ENCODE measurements at places on chromosomes 1 and 21.

- DNase-seq = no peak
These were observed 189.4 kb upstream of the KCTD3 start for GRCh38 chr1:215377746-215378145.

DNA sequence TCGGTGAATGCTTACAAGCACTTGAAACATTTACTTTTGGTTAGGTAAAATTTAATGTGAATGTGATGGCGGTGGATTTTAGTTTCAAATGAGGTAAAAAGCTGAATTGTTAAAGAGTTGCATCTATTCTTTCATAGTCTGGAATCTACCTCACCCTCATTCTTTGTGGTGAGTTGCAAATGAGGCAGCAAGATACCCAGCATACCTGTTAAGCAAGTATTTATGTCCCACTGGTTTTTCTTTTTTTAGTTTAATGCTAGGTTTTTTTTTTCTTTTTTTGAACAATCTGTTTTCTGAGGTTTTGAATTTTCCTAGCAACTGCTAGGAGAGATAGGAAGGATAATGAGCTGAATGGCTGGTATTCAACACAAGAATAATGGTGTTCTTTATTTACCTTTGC is 127.9 kb upstream of the CACYBP start:
- DNase-seq = no peak

- DNase-seq = no peak
These were observed 191.4 kb downstream of the TM2D1 start for GRCh38 chr1:61533546-61533945.

DNA sequence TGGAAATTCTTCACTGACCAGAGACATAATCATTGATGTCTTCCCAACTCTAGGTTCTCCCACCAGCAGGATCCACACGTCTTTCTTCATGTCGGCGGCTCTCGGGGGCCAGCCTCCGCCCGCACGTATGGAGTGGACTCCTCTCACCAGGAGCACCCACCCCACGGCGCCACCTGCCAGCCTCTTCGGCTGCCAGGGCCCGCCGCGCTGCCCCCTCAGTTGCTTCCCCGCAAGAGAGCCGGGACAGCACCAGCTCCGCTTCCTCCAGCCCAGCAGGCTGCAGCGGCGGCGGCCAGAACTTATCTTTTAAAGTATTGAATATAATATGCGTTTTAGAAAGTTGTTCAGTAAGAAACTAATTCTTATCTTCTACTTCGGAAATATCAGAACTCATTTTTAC is 273.5 kb downstream of the LIPI start:
- no peak for DNase-seq

- DNase-seq = peak; percentile 53
These were observed 3.8 kb downstream of the RNF186 start for GRCh38 chr1:19811206-19811851.

DNA sequence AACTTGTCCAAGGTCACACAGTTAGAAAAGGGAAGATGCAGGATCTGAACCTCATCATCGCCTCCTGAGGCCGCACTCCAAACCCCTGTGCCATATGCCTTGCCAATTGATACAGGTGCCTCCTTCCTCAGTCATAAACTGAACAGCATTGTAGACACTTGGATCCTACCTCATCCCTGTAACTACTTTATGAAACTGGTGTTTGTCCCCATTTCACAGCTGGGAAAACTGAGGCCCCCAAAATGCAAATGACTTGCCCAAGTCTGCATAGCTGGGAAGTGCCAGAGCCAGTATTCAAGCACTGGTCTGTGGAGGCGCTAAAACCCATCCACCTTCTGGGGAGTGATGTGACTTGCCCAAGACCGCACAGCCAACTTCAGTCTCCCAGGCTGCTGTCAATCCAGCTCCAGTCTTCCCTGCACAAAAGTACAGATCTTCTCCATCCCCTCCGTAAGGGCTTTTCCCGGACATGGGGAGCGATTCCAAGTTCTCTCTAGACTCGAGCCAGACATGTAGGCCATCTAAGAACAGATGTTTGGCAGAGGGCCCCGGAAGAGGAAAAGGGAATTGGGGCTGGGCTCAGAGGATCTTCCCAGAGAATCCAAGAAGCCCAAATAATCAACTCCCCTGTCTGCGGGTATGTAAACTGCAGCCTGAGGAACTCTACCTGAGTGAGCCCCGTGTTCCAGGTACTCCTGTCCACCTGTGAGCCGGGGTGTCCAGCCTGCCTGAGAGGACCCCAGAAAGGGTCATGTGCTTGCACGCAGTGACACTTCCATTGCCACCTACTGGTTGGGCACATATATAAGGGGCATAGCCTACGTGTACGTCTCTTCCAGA is 60.5 kb downstream of the SYT2 start:
- DNase-seq = no peak

- no peak for DNase-seq
These were observed 329.9 kb upstream of the PROX1 start for GRCh38 chr1:213657879-213658278.

DNA sequence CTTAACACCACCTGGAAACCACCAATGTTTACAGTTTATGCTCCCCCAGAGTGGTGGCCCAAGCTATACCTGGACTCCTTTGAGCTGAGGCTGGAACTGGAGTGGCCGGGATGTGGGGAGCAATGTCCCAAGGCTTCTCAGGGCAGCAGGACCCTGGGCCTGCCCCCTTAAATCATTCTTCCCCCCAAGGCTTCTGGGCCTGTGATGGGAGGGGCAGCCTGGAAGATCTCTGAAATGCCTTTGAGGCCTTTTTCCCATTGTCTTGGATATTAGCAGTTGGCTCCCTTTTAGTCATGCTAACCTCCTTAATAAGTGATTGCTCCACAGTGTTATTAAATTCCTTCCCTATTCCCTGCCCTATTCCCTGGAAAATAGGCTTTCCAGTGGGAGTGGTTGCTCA is 185.8 kb downstream of the HS2ST1 start:
- DNase-seq = no peak

GRCh38 chr1:163072658-163073057 is 3.5 kb downstream of the RGS4 start:
- no peak for DNase-seq

DNA sequence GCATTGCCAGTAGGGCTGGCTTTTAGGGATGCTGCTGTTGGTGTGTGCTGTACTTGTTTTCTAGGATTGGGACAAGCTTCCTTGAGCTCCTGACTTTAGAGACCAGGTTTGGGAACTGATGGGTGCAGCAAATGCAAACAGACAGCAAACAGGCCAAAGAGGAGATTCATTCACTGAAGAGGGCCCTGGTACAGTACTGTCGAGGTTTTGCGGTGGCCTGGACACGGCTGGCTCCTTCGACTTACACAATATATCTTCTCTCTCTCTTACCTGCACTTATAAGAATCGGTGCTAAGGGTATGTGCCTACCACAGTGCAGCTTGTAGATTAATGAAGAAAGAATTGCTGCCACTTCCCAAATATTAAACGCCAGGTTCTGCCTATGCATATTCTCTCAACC is 44.6 kb downstream of the ATP1A1 start:
- no peak for DNase-seq

DNA sequence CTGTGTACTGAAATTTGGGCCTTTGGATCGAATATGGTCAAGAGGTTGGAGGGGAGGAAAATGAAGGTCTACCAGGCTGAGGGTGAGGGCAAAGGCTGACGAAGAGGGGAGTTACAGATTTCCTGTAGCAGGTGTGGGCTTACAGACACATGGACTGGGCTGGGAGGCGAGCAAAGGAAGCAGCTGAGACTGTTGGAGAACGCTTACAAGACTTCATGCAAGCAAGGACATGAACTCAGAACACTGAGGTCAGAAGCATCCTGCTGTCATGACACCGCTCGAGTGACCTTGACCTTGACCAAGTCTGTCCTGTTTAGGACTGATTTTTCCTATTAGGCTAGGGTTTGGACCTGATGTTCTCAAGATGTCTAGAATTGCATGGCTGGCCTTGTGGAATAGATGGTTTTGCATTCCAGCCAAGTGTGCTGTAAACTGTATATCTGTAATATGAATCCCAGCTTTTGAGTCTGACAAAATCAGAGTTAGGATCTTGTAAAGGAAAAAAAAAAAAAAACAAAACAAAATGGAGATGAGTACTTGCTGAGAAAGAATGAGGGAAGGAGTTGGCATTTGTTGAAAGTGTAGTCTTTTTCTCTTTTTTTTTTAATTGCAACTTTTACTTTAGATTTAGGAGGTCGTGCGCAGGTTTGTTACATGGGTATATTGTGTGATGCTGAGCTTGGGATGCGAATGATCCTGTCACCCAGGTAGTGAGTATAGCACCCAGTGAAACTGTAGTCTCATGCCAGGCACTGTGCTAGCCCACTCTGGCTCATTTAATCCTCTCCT is 5.8 kb downstream of the ELF3 start:
- DNase-seq = no peak

DNA sequence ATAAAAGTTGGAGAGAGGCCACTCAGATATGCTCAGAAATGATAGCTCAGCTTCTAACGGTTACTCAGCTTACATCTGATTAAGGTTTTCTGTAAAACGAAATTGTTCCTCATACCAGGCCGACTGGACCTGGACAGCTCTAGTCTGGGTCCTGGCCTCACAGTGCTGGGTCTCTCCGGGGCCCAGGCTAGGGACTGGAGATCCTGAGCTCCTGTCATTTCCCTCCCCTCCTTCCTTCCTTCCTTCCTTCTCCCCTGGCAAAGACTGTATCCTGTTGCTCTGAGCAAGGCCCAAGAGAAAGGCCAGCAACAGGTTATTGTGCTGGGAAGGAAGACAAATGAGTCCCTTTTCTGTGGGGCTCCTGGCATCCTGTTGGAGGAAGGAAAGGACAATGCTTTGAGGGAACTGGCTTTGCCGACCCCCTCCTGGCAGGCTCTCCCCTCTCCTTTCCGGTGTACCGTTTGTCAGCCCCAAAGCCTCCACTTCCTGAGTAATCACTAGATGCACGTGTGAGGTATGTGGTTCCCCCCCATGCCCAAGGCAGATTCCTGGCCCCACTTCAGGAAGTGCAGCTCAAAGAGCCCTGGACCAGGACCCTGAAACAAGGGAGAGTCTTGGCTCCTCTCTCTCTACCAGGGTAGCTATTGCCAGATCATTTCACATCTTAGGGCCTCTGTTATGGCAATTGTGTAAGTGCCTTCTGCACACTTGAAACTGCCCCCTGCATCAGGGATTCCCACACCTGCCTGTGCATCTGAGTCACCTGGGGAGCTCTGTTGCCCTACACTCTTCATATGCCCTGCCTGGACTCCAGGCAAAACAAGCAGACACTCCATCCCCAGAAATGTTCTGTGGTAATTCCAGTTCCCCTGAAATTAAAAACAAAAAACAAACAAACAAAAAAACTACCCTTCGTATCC is 212.7 kb upstream of the FGGY start:
- DNase-seq = no peak

DNA sequence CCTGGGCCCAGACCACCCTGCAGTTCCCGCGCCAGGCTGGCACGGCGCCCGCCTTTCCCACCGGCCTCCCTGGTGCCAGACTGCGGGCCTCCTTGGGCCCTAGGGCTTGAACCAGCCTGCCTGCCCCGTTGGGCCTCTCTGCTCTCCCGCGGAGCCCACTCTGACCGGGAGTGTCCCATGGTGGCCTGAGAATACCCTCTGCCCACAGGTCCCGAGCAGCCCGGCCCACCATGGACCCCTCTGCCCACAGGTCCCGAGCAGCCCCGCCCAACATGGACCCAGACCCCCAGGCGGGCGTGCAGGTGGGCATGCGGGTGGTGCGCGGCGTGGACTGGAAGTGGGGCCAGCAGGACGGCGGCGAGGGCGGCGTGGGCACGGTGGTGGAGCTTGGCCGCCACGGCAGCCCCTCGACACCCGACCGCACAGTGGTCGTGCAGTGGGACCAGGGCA is 7.9 kb downstream of the MIB2 start:
- DNase-seq = no peak

DNA sequence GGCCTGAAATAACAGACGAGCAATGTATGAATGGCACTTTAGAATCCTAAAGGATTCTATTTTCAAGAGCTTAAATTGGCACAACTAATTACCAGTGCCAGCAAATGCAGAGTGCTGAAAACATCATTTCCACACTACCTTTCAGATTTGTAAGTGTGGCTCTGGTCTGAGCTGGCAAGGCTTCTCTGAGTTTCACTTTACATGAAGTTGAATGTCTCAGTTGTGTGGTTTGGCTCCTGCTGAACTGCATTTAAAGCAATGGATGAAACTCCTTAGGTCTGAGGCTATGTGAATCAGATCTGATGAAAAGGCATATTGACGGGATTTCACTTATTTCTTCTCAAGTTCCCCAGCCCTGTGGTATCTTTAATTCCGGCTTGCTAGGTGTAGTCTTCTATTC is 114.8 kb upstream of the PTGFR start:
- DNase-seq = no peak

DNA sequence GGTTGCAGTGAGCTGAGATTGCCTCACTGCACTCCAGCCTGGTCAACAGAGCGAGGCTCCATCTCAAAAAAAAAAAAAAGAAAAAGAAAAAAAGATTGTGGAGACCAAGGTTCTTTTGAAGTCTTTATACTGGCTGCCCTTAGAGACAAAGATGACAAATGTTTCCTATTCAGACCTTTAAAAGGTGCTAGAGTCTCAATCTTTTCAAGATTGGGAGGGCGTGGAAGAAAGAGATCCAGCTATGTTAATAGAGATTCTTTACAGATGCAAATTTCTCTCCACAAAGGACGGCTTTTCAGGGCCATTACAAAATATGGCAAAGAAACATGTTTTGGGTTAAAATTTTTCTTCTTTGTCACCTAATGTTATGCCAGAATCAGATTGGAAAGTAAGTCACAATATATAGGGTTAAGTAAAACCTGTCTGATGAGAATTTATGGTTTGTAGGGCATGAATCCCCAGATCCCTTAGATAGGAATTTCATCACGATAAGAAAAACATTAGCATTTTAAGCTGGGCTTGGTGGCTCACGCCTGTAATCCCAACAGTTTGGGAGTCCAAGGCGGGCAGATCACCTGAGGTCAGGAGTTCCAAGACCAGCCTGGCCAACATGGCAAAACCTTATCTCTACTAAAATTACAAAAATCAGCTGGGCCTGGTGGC is 13.0 kb upstream of the MORC3 start:
- DNase-seq = no peak

DNA sequence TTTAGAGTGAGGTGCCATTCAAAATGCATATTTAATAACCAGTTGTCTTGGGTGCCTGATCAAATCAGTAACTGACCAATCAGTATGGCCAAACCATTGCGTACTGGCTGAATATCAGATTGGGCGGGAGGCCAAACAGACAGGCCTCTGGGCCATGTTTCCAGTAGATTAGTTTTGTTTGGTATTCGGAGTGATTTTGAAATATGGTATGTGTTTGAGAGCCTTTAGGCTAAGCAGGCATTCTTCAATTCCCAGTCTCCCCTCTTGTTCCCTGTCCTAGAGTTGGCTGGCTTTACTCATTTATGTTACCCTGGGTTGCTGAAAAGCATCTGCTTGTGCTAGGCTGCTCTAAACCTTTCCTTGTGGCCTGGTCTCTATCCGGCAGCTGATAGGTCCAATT is 80.1 kb downstream of the BACH1 start:
- DNase-seq = no peak

DNA sequence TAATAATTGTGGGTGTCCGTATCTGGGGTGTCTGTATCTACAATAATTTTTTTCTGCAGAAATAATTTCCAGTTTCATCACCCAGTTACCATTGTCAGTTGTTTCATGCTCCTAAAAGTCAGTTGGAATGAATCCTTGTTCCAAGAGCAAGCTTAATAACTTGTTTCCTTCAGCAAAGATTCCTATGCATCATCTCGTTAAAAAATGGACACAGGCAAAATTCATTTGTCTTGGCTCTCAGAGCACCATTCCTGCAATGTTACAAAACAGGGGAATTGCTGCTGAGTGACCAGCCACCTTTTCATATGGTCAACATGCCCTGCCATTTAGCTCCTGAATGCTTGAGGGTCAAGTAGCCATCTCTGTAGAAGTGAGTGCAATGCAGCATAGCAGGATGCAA is 393.4 kb downstream of the KCNT2 start:
- DNase-seq = no peak

Measured in CD4-positive, alpha-beta T cell treated with Interleukin-15 for 4 hours (primary cell).